ENCODE measurements at places on chromosomes 2 and 18.

DNA sequence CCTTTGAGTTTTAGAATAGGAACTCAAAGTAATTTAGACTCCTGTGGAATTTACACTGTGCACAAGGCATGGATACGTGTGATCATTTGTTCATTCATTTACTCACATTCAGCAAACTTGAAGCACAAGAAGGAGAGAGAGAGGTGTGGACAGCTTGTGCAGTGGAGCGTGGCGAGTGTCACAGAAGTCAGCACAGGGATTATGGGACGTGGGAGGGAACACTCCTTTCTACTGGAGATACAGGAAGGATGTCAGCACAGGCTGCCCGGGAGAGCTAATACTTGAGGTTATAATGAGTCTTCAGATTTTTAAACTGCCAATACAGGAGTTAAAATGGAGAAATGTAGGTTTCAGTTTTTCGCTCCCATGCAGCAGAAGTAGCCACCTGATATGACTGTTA, 7.0 kb downstream of the FAM228A start:
- DNase-seq = no peak

DNA sequence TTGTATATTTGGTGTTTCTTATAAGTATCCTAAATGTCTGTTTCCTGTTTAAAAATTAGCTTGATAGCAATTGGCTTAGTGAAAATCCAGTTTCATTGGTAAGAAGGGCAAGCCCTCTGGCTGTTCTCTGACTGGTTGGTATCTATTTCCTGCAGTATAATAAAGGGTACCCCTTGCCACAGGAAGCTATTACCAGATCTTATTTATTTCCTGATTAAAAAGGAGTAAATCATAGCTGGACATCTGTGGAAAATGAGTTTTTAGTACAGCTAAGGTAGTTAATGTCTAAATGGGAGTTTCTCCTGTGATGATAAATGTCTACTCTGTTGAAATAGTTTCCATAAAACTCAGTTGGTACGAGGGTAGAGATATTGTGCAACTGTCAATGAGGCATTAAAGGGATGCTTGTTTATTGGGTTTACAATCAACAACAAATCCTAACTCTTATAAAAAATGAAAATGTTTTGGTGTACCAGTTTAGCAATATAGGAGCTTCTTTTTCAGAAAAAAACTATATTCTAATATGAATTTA, 58.7 kb downstream of the FASTKD2 start:
- DNase-seq = no peak

GRCh38 chr2:102303589-102303988, 7.8 kb upstream of the IL1RL1 start:
- no peak for DNase-seq

GRCh38 chr18:23885750-23886149, 128.8 kb upstream of the TTC39C start:
- DNase-seq = no peak

DNA sequence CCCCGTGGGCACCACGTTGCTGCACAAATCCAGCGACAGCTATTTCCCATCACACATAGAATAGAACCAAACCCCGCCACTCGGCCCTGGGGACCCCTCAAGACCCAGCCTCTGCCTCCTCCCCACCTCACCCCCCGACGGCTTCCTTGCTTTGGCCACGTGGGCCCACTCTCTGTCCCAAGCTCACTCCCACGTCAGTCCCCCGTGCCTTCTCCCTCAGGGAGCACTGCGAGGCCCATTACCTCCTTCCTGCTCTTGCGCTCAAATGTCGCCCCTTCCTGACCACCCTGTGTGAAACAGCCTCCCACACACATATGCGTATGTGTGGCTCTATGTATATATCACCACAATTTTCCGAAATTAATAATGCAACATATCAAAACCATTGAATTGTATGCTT, 239.7 kb downstream of the SH3BP4 start:
- no peak for DNase-seq

All from suppressor macrophage treated with lipopolysaccharide for 1 hour (primary cell).